ENCODE measurements at places on chromosomes 7 and 10.

- DNase-seq: no peak
Measured at GRCh38 chr7:107528461-107528860, 35.3 kb downstream of the COG5 start.

DNA sequence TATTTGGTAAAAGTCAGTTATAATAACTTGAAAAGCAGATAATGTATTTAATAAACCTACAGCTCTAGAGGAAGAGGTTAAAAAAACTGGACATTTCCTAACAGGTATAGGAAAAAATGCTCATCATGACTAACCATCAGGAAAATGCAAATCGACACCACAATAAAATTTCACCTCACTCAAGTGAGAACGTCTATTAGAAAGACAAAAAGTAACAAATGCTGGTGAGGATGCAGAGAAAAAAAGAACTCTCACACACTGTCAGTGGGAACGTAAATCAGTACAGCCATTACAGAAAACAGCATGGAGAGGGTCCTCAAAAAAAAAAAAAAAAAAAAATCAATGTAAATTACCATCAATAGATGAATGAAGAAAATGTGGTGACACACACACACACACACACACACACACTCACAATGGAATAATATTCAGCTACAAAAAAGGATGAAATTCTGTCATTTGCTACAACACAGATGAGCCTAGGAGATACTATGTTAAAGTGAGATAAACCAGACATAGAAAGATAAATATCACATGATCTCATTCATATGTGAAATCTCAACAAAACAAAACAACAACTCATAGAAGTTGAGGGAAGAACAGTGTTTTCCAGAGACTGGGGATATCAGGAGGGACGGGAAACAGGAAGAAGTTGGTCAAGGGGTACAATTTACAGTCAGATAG is 20.1 kb downstream of the EPC1 start:
- DNase-seq: no peak

- DNase-seq: no peak
Measured at GRCh38 chr10:80588546-80588945, 50.8 kb downstream of the SH2D4B start.

- no peak for DNase-seq
Measured at GRCh38 chr10:64376167-64376566, 855.0 kb downstream of the REEP3 start.

GRCh38 chr7:45125193-45125904 is 13.9 kb upstream of the TBRG4 start:
- no peak for DNase-seq

- no peak for DNase-seq
Measured at GRCh38 chr7:141550386-141551093, 670 bp upstream of the AGK start.

- DNase-seq: no peak
Measured at GRCh38 chr7:155455776-155456737, 1.9 kb upstream of the EN2 start.

GRCh38 chr7:40099837-40100236 is 34.6 kb downstream of the MPLKIP start:
- no peak for DNase-seq

- DNase-seq: no peak
Measured at GRCh38 chr10:118840071-118840775, 85.5 kb upstream of the CACUL1 start.

DNA sequence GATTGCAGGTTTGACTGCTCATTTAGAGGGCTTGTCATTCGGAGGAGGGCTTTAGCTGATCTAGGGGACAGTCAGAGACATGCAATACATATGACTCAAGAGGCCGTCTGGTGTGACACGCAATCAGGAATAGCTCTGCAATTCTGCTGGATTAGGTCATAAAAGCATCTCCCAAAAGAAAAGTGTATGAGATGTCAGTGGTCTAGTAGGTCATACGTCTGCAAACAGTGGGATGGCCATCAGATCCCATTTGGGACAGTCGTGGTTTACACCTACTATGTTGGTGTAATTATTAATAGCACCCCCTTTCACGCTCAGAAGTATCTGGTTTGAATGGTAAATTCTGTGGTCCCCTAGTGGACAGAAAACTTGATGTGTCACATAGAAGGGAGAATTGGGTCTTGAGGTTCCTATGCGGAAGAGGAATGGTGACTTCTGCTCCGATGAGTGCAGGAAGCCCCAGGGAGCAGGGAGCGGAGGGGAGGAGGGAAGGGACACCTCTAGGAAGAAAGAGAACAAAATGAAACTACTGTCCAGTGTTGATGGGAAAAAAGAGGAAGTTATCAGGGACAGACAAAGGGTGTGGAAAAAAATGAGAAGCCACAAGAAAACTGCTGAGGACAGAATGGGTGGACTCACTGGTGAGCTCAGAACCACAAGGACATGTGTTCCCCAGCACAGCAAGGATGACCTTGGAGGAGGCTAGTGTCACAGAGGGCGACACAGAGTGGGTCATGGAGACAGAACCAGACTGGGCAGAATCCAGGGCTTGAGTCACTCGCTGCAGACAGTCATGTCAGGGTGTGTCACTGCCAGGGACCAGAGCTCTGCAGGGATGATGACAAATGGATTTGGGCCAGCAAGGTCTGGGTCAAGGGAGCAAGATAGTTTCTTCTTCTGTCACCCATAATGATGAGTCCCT is 59.9 kb downstream of the MAP3K8 start:
- peak; percentile 100 for DNase-seq

DNA sequence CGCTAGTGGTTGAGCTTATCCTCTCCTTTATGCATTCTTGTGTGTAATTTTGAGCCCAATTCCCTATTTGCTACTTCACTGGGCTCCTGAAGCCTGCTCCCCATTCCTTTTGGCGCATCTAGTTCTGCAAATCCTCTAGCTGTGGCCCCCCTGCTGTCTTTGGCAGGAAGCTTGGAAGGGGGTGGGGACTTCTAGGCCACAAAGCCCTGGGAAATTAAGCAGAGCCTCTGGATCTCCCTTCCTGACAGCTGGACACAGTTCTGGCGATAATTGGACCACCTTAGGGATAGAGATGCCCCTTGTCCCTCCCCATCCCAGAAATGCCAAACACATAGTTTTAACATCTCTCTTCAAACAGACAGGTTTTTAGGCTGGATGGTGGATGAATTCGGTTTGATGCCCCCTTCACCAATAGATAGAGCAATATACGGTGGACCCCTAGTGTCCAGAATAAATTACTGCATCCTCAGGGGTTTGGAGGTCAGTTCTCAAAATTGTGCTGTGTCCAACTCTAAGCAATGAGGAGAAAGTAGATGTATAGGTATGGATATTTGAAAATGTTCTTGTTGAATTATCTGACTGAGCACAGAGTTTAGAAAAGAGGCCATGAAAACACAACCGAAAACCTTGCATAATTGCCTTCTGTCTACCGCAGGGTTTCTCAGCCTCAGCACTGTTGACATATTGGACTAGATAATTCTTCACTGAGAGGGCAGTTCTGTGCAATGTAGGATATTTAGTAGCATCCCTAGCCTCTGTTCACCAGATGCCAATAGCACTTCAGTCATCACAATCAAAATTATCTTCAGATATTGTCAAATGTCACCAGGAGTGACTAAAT is 75.5 kb downstream of the PAPSS2 start:
- peak; percentile 30 for DNase-seq

DNA sequence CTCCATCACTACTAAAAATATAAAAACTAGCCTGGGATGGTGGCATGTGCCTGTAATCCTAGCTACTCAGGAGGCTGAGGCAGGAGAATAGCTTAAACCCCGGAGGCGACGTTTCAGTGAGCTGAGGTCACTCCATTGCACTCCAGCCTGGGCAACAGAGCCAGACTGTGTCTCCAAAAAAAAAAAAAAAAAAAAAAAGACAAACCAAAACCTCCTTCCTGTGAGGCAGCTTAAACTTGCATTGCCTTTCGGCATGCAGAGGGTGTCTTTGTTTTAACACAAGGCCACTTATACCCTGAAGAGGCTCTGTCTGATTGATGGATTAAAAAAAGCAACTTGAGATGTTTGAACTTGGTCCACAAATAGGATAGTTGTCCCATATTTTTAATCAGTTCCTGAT is 128.4 kb upstream of the RSU1 start:
- no peak for DNase-seq

- DNase-seq: no peak
Measured at GRCh38 chr7:24038993-24039392, 245.0 kb upstream of the NPY start.

- no peak for DNase-seq
Measured at GRCh38 chr7:84446991-84447480, 252.4 kb upstream of the SEMA3A start.

- no peak for DNase-seq
Measured at GRCh38 chr7:1081336-1081735, 6.6 kb upstream of the GPER1 start.

- no peak for DNase-seq
Measured at GRCh38 chr10:61029411-61029810, 85.4 kb upstream of the RHOBTB1 start.

- DNase-seq: peak; percentile 68
Measured at GRCh38 chr10:98446661-98447221, at the start of gene HPS1. Gene HPS1 (minus strand): TSS chr10:98446935. CDS start chr10:98443240, 3,695 bp downstream.

DNA sequence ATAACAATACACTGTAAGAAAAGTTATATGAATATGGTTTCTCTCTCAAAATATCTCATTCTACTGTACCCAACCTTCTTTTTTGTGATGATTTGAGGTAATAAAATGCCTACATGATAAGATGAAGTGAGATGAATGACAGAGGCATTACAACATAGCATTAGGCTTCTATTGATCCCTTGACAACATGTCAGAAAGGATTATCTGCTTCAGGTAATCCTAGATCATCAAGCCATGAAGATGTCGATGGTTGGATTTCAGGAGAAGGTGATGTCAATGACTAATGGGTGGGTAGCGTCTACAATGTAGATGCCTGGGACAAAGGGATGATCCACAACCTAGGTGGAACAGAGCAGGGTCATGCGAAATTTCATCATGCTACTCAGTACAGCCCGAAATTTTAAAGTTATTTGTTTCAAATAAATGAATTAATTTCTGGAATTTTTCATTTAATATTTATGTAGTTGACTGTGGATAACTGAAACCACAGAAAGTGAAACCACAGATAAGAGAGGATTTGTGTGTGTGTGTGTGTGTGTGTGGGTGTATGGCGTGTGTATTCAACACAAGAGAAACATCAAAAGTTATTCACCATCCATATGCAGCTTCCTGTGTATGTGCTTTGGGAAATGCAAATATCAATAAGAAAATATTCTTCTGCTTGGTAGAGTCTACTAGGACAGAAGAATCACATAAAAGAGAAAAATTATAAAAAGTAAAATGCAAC is 77.0 kb downstream of the MAGI2 start:
- no peak for DNase-seq

GRCh38 chr10:124522933-124523871 is 61.6 kb downstream of the LHPP start:
- DNase-seq: peak; percentile 75

- no peak for DNase-seq
Measured at GRCh38 chr7:266851-267840, 22.8 kb upstream of the FOXL3 start.

All from CD14-positive monocyte (primary cell).